Right lung (tissue), 10 donors: ENCODE measurements at places on chromosomes 12 and 14.

- no peak for DNase-seq
Measured at GRCh38 chr14:33393231-33393894, 454.7 kb downstream of the NPAS3 start.

GRCh38 chr12:94777936-94778335, 127.6 kb upstream of the TMCC3 start:
- no peak for DNase-seq

DNA sequence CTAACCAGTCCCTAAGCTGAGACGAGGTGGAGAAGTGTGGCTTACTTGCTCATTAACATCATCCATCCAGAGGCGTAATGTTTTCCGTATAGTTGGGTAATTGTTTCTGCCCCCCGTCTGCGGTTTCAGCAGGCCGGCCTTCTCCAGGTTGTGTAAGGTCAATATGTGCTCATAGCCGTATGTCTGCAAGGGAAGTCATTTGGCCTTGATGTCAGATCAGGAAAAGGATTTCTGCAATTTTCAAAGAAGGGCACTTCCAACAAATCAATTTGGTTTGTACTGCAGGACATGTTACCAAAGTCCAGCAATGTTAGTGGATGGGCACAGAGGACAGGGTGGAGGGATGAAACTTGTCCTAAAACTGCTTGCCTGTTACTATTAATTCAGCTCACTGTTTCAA, 9.9 kb upstream of the DIABLO start:
- no peak for DNase-seq

DNA sequence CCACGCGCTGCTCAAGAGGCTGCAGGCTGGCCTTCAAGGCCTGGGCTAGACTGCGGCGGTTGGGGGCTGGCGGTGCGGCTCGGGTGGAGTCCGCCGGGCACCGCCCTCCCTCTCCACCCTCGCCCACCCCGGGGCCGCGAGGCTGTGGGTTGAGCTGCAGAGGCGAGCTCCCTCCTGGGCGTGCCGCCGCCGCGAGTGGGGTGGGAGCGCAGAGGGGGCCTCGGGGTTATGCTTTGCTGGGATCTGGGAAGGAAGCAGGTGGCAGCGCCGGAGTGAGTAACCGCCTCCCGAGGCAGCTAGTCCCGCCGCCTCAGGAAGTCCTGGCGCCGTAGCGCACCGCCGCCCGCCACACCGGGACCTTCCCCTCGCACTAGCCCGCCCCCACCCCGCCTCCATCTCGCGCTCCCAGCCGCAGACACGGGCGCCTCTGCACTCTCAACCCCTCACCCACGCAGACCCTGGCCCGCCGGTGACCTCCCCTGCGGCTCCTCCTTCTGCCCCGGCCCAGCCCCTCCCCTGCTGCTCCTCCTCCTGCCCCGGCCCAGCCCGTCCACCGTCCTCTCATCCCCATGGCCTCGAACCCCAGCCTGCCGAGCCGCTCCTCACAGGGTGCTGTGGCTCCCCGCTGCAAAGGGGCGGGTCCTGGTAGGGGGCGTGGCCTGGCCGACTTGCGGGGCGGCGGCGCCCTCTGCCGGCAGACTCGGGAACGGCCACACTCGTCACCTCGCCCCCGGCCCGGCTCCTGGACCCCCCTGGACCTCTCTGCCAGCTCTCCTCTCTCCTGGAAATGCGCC, 16.6 kb downstream of the TAMALIN start:
- no peak for DNase-seq
